ENCODE measurements at places on chromosomes 7 and 10.

DNA sequence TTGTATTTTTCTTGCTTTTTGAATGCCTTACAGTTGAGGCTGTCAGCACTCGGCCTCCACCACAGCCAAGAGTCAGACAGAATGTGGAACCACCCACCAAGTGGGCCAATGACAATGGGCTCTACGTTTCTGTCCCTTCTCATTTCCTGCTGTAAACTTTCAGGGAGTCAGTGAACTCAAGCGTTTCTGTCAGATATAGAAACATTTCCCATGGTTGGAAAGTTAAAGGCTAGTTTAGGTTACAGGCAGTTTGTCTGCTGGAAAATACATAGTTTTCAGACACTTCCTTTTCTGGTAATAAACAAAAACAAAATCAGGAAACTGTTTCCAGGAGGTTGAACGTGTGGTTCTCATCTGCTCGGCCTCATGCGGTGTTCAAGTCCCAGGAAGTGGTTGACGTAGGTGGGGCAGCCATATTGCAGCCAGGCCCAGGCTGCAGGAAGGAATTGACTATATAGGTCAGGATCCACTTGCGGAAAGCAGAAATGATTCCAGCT lies 245.1 kb downstream of the CAMK1D start:
- DNase-seq: no peak

- DNase-seq: no peak
Observed at GRCh38 chr10:103850572-103850895, 4.8 kb downstream of the SH3PXD2A start.

GRCh38 chr7:141663081-141663849 lies 38.7 kb downstream of the DENND11 start:
- DNase-seq: no peak

DNA sequence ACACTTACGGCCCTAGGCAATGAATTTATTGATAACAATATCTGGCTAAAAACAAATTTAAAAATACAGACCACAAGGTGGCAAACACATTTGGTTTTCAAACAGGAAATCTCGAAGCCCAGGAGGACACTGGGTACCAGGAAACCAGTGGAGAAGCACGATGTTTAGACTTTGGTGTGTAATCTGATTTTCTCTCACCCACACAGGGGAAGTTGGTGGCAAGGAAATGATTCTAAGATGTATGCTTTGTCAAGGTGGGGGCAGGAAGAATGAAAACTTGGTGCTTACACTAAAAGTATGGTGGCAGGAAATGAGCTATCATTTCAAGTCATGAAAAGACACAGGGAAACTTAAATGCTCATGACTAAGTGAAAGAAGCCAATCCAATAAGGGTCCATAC lies 113.2 kb upstream of the ANKRD1 start:
- no peak for DNase-seq

GRCh38 chr7:830069-830468 lies 2.2 kb upstream of the SUN1 start:
- DNase-seq: no peak
